ENCODE measurements at places on chromosomes 7 and 10. TPM values are rescaled to one million over a fixed set of nuclear protein-coding genes. Genes with fewer than 3 reads are reported as not detected.

- no peak for DNase-seq
These were observed 37.0 kb downstream of the CHCHD3 start for GRCh38 chr7:133044722-133045473.

DNA sequence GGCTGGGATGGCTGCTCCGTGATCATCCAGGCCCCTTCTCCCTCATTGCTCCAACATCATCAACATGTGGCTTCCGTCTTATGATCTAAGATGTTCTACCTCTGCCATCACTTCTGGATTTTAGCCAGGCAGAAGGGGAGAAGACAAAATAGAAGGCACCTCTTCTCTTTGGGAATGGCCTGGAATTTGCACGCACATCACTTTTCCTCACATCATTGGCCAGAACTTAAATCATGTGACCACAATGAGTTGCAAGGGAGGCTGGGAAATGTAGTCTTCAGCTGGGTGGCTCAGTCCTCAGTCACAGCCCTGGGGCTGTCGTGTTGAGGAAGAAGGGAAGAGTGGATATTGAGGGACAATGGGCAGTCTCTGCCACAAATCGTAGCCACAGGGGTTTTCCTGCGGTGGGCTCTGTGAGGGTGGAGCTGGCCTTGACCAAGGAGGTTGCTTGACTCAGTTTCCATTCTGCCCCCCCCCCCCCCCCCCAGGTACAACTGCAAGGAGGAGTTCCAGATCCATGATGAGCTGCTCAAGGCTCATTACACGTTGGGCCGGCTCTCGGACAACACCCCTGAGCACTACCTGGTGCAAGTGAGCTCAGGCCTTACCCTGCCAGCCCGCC lies 50.3 kb downstream of the PALD1 start:
- DNase-seq: peak; percentile 34

DNA sequence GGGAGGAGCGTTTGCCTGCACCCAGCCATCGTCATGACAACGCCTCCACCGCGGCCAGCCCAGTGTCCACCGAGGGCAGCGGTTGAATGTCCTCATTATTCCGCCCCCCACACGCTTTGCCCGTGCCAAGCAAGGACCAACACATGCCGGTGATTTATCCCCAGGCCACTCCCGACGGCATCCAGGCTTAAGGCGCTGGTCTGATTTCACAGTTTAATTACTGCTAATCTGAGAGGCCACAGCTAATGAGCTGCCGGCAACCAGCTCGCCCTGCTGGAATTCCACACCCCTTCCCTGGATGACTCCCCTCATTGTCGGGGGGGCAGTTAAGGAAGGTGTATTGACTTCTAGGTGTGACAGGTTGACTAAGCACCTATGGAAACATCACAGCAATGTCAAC lies 432.3 kb downstream of the DNAJB6 start:
- DNase-seq: no peak

DNA sequence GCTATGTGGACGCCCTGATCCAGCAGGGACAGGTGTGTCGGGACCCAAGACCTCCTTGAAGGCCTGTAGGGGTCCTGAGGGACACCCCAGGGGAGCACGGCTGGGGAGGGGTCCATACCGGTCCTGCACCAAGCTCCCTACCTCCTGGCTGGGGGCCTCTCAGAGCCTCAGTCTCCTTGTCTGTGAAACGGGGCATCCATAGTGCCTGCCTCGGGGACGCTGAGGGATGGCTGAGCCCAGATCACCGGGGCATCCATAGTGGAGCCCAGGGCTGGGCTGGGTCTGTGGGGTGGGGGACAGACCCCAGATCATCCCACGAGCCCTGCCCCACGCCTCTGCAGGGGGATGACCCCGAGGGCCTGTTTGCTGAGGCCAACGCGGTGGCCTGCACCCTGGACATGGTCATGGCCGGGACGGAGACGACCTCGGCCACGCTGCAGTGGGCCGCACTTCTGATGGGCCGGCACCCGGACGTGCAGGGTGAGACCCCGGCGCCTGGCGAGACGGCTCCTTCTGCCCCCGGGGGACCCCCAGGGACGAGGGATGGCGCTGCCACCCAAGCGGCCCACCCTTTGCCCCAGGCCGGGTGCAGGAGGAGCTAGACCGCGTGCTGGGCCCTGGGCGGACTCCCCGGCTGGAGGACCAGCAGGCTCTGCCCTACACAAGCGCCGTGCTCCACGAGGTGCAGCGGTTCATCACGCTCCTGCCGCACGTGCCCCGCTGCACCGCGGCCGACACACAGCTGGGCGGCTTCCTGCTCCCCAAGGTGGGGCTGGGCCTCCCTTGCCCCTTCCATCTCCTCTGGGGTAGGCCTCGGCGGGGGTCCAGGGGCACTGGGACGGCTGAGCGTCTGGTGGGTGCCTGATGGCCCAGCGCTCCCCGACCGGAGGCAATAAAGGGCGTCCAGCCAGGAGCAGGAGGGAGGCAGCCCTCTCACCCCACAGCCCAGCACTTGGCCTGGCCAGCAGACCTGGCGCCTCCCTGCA lies 4.1 kb downstream of the CYP2W1 start:
- no peak for DNase-seq

GRCh38 chr7:157476201-157476600 lies 139.4 kb downstream of the DNAJB6 start:
- no peak for DNase-seq

- no peak for DNase-seq
These were observed 52.9 kb downstream of the PFKFB3 start for GRCh38 chr10:6255548-6256061.

DNA sequence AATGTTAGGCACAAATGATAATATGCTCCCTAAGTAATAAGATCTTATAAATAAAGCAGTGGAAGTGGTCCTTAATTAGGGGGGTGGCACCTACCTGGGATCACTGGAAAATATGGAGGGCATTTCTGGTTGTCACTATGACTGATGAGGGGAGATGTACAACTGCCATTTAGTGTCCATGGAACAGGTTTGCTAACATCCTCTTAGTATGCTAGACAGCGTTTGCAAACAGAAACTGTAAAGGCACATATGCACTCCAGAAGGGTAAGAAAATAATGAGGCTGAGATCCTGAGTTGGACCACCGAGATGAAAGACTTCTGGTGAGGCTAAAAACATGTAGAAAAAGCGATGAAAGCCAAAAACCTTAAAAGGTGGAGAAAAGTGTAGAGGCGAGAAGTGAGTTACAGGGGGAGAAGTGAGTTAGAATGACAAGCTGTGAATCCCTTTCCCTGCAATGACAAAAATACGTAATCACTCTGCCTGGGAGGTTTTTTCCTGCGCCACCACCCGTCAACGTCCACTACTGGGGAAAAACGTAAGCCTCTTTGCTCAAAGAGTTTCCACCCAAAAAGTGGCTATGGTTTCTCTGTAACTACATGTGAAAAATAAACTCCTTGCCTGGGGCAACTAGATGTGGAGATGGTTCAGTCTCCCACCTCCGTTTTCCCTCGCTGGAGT lies 767 bp downstream of the KRIT1 start:
- no peak for DNase-seq

DNA sequence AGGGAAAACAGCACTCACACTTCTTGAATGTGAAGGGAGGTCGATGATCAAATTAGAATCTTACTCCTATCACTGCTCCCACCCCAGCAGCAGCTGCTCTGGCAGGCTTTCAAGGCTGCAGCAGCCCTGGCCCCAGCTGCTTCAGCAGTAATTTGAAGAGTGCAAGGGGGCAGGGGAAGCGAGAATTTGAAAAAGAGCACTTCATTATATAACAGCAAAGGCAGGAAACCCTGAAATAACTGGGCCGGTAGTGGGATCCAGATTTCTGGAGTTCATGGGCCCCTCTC lies 44.9 kb downstream of the MYPN start:
- no peak for DNase-seq

DNA sequence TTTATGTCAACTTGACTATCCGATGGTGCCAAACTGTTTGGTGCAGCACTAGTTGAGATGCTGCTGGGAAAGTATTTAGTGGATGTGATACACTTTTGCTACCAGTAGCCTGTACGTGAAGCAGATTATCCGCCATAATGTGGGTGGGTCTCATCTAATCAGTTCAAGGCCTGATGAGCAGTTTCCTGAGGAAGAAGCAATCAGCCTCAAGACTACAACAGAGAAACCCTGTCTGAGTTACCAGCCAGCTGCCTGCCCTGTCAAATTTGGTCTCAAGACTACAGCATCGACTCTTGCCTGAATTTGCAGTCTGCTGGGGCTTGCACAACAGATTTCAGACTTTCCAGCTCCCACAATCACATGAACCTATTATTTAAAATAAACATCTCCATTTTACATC lies 10.9 kb upstream of the RBP3 start:
- DNase-seq: no peak

GRCh38 chr7:137086896-137087295 lies 218.4 kb downstream of the CHRM2 start:
- no peak for DNase-seq

GRCh38 chr7:517774-518629 lies 1.6 kb downstream of the PDGFA start:
- DNase-seq: no peak

DNA sequence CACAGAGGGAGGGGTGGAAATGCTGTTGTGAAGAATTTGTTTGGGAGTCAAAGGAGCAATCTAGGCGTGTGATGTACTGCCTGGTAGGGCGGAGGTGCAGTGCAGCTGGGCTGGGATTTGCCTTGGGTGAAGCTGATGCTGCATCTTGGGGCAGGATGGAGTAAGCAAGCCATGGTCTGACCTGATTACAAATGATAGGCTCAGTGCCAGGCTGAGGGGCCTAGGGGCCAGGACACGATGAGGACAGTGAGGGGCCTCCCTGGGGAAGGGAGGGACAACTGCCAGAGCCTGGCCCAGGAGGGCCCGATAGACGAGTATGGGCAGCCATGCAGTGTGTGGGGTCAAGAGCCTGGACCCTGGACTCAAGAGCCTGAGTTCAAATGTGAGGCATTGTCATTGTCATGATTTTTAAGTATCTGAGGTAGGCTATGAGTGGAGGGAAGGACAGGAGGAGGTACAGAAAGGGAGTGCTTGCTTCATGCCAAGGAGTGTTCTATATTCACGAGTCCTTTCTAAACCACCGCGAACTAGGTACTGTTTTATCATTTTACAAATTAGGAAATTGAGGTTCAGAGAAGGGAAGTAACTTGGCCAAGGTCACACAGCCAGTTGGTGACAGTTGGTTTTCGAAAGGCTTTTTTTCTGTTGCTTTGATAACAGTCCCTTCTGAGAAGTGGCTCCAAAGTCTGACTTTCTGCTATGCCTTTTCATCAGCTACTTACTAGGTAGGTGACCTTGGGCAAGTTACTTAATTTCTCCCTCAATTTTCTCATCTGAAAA lies 29.7 kb downstream of the HIF1AN start:
- DNase-seq: no peak

DNA sequence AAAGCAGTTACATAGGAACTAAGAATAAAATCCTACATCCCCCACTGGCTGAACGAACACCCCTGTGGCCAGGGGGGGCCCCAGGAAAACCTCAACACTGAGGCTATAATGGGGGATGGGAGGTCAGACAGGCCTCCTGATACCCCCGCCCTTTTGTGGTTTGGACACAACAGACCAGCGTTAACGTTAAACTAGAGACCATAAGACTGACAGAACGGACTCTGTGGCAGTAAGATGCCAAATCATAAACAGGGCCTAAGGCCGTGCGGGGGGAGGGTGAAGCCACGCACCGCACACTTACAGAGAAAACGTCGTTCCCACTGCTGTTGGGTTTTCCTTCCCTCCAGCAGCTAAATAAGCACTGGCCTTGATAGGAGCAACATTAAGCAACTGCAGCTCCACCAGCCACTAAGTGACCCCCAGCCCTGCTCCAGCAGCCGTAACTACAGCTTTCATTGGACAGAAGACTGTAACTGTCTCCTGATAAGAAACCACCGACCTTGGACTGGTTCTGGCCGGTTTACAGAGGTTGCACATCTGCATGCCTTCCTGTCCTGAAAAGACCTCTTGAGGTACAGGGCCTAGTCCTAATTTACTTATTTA lies 3.4 kb upstream of the PPP2R2D start:
- DNase-seq: no peak

- DNase-seq: no peak
These were observed 21.3 kb upstream of the ELN start for GRCh38 chr7:74006451-74007241.

DNA sequence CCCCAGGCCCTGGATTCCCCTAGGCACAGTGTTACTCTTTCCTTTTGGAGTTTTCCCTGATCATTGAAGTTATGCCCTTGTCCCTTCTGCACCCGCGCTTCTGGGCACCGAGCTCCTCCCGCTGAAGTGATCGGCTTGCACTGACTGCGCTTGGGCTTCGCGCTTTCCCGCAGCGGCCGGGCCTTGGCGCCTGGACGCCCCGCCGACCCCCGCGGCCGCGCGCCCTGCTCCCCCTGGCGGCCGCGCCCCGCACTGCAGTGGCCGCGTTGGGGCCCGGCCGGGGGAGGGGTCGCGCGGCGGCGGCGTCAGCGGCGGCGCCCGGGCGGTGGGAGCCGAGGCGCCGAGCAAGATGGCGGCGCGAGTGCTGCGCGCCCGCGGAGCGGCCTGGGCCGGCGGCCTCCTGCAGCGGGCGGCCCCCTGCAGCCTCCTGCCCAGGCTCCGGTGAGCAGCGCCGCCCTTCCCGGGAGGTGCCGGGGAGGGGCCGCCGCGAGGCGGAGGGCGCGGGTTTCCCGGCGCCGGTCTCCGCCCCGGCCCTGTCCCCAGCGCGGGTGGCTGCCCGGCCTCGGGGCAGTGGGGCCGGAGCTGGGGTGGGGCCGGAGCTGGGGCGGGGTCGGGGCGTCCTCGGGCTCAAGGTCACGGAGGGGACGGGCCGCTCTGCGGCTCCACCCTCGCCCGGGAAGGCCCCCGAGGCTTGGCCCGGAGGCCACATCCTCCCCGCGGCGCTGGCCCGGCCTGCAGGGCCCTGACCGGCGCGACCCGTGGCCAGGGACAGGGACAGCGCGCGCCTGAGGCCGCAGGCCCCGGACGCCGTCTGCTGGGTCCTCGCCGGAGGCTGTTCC lies at the start of gene NIPSNAP2:
TSS of gene NIPSNAP2 (plus strand) at position 325 of the 839 bp plus-strand sequence. CDS start at position 350, 25 bp downstream.
- peak; percentile 15 for DNase-seq

GRCh38 chr10:10533437-10533836 lies 484.2 kb upstream of the CELF2 start:
- DNase-seq: no peak

DNA sequence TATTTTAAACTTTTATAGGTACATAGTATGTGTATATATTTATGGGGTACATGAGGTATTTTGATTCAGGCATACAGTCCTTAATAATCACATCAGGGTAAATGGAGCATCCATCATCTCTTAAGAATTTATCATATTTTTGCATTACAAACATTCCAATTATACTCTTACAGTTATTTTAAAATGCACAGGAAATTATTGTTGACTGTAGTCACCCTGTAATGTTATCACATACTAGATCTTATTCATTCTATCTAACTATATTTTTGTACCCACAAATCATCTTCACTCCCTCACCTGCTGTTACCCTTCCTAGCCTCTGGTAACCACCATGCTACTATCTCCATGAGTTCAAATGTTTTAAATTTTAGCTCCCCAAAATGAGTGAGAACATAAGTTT lies 56.3 kb upstream of the FAM3C start:
- DNase-seq: no peak

- DNase-seq: peak; percentile 87
These were observed 33.1 kb downstream of the SMC3 start for GRCh38 chr10:110600487-110601101.

Gene RPA3
- 87.5 TPM for total RNA-seq

Gene RADIL
- total RNA-seq: 5.3 TPM

Gene HSPB1
- 524 TPM for total RNA-seq

Gene HOXA3
- 9.2 TPM for total RNA-seq

Gene TMEM213
- total RNA-seq: not detected

Gene PLXDC2
- total RNA-seq: 0.20 TPM

Gene MALRD1
- total RNA-seq: not detected

Gene RBM28
- total RNA-seq: 66.3 TPM

Gene HECW1
- total RNA-seq: 5.6 TPM

Gene HOXA13
- 3.6 TPM for total RNA-seq

Gene IFIT1B
- total RNA-seq: not detected

Gene KCP
- total RNA-seq: 1.6 TPM

Gene PROSER2
- total RNA-seq: 46.2 TPM

Gene NRCAM
- 0.15 TPM for total RNA-seq
